ENCODE measurements at places on chromosomes 3 and 15. TPM values are rescaled to one million over a fixed set of nuclear protein-coding genes. Genes with fewer than 3 reads are reported as not detected.

IMPG2 gene
- total RNA-seq: 0.16 TPM

P2RY14 gene
- not detected for total RNA-seq

MCF2L2 gene
- total RNA-seq: 1.8 TPM

CFAP91 gene
- not detected for total RNA-seq

LDHAL6B gene
- not detected for total RNA-seq

MUC20 gene
- total RNA-seq: not detected

CHMP2B gene
- total RNA-seq: 10.8 TPM

GJD2 gene
- total RNA-seq: not detected

HYAL1 gene
- 7.6 TPM for total RNA-seq

All from bladder microvascular endothelial cell (primary cell).